ENCODE measurements at places on chromosomes 11 and 22.

GRCh38 chr11:35944503-35945136 lies 758 bp downstream of the LDLRAD3 start:
- no peak for DNase-seq

DNA sequence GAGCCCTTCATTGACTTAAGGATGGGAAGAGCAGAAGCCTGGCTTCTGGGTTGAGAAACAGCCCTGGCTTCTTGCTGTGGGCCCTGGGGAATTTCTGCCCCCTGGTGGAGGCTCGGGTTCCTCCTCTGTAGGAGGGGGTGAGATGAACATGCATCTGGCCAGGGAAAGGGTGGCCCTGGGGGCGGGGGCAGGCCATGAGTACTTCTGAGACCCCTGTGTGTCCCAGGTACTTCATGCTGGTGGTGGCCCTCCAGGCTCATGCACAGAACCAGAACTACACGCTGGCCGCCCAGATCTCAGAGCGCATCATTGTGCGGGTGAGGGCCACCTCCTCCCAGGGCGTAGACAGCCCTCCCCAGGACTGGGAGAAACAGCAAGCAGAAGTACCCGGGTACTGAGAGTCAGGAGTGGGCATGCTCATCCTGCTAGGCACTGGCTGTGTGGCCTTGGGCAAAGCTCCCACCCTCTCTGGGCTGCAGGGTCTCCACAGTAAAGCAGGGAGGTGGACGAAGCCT lies 15.8 kb downstream of the TMEM258 start:
- DNase-seq, result no peak

DNA sequence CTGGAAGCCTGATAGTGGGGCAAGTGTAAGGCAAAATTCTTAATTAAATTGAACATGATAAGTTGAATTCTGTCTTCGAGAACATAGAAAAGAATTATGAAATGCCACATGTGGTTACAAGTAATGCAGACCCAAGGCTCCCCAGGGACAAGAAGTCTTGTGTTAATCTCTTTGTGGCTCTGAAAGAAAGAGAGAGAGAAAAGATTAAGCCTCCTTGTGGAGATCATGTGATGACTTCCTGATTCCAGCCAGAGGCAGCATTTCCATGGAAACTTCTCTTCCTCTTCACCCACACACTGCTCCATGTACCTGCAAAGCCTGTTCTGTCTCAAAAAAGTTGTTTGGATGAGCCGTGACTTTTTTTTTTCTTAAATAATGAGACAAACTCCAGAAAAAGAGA lies 1.9 kb upstream of the TYR start:
- no peak for DNase-seq

- DNase-seq, result no peak
Measured at GRCh38 chr11:905952-906351, 4.7 kb downstream of the CHID1 start.

- DNase-seq, result no peak
Measured at GRCh38 chr11:112364962-112365481, 104.4 kb upstream of the PLET1 start.

- no peak for DNase-seq
Measured at GRCh38 chr11:75330291-75330690, 21.2 kb downstream of the ARRB1 start.
